ENCODE measurements at places on chromosomes 6 and 20.

- DNase-seq, result no peak
Observed at GRCh38 chr6:133680994-133681393, 207.9 kb upstream of the TCF21 start.

DNA sequence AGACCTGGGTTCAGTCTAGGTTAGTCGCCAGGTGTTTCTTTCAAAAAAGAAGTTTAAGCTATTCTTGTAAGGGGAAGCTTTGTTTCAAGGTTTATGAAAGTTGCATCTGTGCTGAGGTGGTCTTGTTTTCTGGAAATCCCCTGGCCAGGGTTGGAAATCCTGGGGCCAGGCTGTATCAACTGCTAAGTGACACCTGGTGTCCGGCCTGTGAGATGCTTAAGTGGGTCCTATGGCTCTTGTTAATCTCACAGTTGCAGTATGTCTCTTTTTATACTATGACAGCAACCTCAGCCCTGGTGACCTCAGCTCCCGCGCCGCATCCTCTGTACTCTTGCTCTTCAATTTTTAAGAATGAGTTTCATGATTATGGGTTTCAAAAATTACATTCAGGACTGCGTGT is 72.0 kb downstream of the CHMP4B start:
- DNase-seq, result no peak

DNA sequence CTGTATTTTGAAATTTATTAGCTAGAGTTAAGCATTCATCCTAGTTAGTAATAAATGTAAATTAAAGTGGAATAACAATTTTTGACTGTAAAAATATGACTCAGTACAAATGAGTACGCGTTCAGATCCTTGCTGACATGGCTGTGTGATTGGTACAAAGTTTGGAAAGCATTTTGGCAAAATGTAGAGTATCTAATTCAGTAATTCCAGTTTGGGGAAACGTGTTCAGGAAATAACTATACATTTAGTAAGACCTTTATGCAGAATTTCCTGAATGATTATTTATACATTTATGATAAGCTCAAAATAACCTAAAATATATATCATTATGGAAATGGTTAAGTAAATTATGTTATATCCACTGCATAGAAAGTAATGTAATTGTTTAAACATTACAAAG is 8.0 kb downstream of the VTA1 start:
- DNase-seq, result no peak

DNA sequence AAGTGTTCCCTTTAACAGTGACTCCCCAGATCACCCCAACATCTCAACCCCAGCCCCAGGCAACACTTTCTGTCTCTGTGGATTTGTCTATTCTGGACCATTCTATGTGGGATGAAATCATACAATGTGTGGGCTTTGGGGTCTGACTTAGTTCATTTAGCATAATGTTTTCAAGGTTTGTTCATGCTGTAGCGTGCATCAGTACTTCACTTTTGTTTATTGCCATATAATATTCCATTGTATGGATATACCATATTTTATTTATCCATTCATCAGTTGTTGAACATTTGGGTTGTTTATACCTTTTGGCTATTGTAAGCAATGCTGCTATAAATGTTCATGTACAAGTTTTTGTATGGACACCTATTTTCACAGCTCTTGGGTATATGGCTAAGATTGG is 31.0 kb downstream of the FOXF2 start:
- DNase-seq, result no peak
